ENCODE measurements at places on chromosomes 5 and 9.
A peak's percentile ranks its signal among the peaks of the same experiment; 100 is the strongest.

GRCh38 chr5:116593340-116593739 is 18.7 kb upstream of the SEMA6A start:
- DNase-seq, result no peak

DNA sequence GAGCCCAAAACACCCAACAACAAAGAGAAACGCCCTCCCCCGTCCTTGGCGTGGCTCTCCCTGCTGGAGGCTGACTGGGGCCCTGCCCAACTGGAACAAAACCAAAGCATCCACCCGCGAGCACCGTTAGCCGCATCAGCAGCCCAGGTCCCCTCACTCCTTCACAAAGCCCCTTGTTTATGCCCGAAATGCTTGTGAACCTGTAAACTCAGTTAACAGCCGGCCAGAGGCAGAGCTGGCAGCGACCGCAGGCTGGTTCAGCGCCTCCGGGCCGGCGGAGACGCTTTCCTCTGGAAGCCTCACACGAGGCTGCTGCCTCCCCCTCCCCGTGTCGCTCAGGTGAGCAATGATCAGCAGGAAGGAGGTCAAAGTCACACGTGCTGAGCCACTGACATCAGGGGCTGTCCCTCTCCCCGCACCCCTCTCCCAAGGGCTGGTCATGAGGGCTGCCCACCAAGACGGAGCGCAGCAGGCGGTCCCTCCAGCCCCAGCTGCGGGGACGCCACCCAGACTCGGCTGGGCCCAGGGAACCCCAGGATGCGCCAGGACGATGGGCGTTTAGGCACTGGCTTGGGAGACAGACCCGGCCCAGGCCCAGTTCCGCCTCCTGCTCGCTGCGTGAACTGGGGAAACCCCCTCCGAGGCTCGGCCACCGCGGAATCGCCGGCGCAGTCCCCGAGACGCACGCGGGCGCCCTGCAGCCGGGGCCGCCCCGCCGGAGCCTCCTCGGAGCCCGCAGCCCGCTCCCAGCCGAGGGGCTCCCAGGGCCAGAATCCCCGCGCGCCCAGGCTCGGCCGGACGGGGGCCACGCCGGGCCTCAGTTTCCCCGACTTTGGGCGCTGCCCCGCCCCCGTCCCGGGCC is 563 bp downstream of the SNAPC4 start:
- no peak for DNase-seq

DNA sequence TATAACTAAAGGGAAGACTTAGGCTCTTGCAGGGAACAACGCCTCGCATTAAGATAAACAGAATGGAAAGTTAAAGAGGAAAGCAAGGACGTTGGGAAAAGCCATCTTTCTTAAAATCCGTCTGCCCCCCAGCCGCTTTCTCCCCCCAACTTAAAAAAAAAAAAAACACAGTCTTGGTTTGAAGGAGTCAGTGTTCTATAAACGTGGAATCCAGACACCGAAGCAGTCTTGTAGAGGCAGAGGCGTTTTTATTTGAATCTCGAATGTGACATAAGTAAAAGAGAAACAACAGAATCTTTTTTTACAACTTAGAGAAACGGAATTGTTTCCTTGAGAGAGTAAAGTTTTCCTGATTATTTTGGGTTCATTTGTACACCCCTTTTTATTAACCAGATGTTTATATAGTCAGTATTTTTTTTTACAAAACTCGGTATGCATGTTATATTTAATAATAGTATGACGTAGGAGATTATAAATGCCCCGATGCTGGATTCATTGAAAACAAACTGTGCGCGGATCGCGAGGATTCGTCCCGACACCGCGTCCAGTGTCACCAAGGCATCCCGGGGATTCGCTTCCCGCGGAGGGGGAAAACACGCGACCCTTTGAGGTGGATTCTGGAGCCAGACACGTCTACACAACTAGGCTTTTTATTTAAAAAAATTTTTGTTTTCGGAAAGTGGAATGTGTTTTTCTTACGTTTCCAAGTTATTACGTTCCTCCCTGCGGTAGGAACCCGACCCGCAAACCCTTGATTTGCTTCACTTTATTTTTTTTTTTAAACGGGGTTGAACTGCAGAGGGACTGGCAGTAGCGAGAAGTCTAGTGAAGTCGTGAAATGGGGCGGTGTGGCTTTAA is 6.7 kb downstream of the PTCH1 start:
- DNase-seq, result no peak

GRCh38 chr9:125343518-125344275 is 82.1 kb downstream of the GAPVD1 start:
- peak; percentile 72 for DNase-seq

- DNase-seq, result no peak
Measured at GRCh38 chr9:86304236-86304730, 21.9 kb upstream of the ISCA1 start.

DNA sequence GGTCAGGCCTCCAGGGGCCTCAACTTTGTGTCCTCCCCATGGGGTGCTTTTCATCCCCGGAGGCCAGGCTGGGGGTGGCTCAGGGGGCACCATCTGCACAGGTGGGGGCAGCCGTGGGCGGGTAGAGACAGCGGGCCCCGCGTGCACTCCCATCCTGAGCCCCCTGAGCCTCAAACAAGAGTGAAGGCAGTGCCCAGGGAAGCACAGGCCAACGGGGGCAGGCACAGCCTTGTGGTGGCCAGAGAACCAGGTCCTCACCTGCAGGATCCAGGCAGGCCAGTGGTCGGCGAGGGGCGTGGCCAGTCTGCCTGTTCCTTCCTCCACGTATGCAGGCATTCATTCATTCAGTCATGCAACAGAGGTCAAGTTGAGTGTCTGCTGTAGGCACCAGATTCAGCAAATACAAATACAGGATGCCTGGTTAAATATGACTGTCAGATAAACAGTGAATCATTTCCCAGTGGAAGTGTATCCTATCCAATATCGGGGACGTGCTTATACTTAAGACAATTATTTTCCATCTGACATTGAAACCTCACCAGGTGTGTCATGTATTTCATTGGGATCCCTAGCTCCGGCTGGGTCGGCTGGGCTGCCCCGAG is 22.3 kb downstream of the KCNT1 start:
- no peak for DNase-seq

DNA sequence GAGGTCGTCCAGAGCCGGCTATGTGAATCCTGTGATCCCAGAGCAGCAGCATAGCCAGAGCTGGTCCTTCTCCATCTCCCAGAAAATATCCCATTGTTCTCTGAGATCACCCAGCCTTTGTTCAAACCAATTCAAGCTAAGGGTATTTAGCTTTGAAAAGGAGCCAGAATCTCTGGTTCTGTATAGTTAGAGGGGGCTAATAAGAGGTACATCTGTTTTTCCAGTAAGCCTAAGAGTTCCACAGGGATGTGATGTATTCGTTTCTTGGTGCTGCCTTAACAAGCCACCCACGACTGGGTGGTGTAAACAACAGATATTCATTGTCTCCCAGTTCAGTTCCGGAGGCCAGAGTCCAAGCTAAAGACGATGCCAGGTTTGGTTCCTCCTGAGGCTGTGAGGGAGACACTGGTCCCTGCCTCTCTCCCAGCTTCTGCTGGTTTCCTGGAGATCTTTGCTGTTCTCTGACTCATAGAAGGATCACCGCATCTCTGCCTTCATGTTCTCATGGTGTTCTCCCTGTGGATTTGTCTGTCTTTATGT is 344.8 kb downstream of the MTRR start:
- DNase-seq, result no peak

DNA sequence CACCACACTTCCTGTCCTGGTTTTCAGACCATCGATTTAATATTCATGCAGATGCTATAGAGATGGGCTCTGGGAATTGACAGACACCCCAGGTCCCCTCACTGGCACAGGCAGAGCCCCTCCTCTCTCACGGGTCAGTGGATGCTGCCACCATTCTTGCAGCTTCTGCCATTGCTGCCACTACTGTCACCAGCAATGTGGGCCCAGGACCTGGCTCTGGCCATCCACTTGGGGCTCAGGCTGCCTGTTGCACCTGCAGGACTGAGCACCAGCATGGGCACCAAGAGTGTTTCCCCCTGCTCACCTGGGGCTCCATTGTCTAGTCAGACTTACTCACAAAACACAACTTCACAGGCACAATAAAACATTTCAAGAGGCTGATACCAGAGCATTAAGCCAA is 479.0 kb upstream of the ZNF608 start:
- no peak for DNase-seq

DNA sequence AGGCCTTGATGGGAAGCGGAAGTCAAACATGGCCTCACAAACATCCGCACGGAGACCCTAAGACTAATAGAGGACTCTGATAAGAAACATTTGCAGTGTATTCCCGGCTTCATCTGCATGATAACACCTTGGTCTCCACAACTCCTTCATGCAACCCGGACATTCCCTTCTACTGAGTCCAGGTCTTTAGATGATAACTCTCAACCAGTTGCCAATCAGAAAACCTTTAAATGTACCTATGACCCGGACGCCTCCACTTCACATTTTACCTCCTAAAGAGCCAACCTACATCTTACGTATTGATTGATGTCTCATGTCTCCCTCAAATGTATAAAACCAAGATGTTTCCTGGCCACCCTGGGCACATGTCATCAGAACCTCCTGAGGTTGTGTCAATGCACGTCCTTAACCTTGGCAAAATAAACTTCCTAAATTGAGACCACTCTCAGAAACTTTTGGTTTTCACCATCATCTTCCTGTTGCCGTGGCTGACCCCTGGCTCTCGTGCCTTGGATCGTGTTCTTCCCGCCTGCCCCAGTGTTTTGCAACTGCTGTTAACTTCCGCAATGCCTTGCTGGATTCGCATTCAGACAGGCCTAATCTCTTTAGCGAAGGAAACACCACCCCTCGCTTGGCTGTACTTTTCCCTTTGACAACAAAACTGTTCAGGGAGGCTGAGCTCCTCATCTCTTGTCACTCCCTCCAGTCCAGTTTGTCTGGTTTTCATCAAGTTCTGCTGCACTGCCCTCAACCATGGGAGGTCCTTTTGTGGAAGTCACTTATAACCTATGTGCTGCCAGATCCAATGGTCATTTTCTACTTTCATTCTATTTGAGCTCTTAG is 1.1 kb upstream of the DAP start:
- no peak for DNase-seq

DNA sequence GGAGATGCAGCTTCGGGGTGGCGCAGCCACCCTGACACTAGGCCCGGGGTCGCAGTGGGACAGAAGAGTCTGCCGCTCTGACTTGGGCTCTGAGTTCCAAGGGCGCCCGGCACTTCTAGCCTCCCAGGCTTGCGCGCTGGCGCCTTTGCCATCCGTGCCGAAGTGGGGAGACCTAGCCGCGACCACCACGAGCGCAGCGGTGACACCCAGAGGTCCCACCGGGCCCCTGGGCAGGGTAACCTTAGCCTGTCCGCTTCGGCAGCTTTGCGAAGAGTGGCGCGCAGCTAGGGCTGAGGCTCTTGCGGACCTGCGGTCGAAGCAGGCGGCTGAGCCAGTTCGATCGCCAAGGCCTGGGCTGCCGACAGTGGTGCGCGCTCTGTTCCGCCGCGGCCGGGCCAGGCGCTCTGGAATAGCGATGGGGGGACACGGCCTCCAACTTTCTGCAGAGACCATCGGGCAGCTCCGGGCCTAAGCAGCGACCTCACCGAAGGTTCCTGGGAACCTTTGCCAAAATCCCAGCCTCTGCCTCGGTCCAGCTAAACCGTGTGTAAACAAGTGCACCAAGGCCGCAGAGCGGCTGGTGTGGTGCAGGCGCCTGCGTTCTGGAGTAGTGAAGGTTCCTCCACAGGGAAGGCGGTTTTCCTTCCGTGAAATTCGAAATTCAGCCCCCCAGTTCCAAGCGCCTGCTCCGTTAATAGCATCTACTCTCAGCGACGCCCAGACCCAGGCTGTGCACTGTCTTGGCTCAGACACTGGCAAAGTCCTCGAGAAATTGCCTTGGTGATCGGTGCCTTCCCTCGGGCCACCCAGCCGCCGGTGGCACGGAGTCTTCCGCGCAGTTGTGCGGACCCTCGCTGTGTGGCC is 7.4 kb downstream of the TLX3 start:
- peak; percentile 14 for DNase-seq

DNA sequence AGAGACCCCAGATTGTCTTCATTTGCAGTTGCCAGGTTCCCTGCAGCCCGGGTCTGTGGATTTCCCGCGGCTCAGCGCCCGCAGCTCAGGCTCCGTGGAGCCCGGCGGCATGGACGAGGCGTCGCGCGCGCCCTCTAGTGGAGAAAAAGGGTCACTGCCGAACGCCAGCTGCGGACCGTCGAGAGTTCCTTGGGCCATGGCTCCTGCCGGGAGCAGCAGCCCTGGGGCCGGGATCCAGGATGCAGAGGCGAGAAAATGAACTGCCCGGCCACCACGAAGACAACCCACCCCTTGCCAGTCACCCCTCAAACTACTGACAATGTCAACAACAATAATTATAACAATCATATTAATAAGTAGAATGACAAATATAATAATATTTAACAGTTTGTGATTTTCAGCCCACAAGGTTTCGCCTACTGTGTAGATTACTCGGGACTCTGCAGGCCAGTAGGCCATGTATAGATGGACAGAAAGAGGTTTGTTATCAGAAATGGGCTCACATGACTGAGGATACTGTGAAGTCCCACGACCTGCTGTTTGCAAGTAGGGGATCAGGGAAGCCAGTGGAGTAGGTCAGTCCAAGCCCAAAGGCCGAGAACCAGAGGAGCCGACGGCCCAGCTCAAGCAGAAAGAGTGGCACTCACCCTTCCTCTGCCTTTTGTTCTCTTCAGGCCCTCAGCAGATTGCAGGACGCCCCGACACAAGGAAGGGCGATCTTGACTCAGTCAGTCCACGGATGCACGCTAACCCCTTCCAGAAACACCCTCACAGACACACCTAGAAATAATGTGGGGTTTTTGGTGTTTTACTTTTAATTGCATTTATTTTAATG is 43.1 kb downstream of the BOD1 start:
- DNase-seq, result peak; percentile 26

GRCh38 chr5:43412644-43413043 is 453 bp upstream of the CCL28 start:
- DNase-seq, result no peak

GRCh38 chr5:52854301-52854700 is 66.6 kb downstream of the ITGA1 start:
- no peak for DNase-seq

DNA sequence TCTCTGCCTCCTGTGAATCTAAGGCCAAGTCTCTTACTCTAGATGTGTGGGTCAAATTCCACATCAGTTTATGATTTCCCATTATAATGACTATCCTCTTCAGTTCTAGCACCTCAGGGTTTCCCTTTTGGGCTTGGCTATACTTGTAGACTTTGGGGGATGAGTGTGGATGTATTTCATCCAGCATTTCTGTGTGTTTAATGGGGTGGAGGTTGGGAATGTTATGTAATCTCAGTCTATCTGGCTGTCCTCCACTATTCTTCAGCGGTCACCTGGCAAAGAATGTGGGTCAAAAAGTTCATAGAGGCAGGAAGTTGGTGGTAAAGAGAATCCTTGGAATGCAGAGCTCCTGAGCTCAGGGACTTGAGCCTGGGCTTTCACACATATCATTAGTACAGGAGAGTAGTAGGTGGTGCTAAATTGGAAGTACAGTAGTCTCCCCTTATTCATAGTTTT is 64.9 kb downstream of the CFAP95 start:
- no peak for DNase-seq

DNA sequence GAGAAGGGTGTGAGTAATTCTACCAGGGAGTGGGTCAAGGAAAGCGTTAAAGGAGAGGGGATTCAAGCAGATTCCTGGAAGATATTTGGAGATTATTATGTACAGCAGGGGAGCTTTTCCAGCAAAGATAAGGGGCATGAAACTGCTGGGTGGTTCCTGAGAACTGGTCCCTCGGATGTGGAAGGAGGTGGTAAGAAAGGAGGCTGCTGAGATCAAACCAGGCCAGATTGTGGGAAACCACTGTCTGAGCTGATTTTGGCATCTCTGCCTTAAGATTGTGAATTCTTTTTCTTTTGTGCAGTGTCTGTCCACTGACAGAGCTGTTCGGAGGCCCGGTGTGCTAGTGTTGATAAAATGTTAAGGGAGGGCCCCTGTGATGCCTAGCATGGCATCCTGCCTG is 45.4 kb downstream of the SNX30 start:
- no peak for DNase-seq

- no peak for DNase-seq
Measured at GRCh38 chr5:123527190-123527589, 15.2 kb downstream of the CSNK1G3 start.
